Activated CD4-positive, alpha-beta T cell treated with anti-CD3 and anti-CD28 coated beads for 48 hours (primary cell): ENCODE measurements at places on chromosomes 3 and 15.
A peak's percentile ranks its signal among the peaks of the same experiment; 100 is the strongest.

- DNase-seq: no peak
Observed at GRCh38 chr3:150247441-150247840, 160.7 kb upstream of the TSC22D2 start.

DNA sequence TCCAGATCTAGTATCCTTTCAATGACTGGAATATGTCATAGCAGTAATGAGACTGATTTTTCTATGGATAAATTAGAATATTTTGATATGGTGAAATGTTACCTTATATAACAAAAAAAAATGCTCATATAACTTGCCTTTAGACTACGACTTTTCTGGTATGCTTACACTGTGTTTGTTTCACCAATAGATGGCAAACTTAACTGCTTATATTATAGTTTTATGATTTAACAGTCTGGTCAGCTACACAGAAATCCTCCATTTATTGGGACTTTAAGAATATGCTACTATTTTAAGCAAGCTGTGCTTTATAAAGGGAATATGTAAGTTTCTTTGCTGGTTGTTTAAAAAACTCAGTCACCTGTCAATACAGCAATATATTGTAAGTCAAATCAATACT, 205.6 kb downstream of the VGLL3 start:
- no peak for DNase-seq

DNA sequence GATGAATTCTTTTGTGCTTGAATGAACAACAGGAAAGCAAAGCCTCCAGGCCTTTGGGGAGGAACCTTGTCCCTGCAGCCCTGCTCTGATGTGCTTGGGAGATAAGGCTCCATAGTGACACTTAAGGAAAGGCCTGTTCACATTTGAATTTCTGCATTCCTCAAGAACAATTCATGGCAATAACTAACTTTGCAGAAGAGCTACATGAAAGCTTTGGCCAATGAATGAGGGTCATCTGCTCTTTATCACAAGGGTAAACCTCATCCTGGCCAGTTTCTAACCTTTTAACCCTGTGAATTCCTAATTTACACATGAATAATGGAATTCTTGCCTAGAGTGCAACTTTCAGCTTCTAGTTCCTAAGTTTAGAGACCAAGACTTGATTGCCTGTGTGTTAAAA, 5.6 kb downstream of the PRTG start:
- no peak for DNase-seq

DNA sequence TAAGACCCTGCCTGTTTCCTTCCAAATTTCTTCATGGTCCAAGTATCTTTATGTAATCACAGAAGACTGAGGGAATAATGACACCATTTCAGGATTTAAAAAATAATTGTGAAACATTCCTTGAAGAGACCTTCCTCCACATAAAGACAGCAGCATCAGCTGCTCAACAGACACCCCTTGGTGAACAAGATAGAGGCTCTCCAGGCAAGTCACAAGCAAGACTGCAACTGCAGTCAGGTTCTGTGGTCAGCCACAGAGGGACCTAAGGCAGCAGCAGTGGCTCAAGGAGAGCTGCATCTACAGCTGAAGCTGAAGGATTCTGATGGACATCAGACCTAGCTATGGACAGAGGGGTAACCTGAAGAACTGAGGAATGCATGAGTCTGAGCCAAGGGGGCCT, 97.2 kb upstream of the C3orf80 start:
- no peak for DNase-seq

DNA sequence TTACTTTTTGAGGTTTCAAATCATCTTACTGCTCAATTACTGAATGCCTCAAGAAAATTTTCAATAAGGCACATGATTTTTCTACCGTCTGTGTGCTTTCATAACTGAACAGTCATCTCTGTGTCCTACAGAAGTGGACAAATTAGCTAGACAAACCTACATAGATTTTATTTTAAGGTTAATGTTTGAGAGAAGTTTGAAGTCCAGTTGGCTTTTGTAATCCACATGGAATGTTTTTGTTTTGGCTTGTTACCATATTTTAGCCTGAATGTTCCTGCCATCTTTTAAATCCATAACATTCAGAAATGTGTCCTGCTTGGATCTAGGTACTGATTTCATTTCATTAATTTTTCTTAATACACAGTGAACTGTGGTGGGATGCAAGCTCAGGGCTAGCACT, 730.1 kb downstream of the IGSF11 start:
- no peak for DNase-seq

GRCh38 chr3:194574639-194575483, 58.4 kb downstream of the TMEM44 start:
- DNase-seq: no peak

GRCh38 chr15:72502220-72502809, 28.2 kb downstream of the ARIH1 start:
- DNase-seq: no peak

GRCh38 chr3:25476639-25477038, 48.6 kb downstream of the RARB start:
- DNase-seq: no peak

DNA sequence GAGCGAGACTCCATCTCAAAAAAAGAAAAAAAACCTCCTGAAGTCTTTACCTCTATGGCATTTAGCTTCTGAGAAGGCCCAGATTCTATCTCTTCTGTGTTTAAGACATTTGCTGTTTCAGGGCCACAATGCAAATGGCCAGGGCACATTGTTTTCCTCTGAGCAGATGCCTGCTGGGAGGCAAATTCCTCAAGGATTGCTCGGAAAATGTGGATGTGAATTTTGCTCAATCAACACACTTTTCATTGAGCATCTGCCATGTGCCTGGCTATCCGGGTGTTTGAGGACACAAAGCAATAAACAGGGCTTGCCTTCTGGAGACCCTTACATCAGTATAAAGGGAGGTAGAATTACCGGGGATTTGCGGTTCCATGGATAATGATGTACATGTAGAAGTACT, 20.0 kb downstream of the TRIM71 start:
- DNase-seq: no peak

DNA sequence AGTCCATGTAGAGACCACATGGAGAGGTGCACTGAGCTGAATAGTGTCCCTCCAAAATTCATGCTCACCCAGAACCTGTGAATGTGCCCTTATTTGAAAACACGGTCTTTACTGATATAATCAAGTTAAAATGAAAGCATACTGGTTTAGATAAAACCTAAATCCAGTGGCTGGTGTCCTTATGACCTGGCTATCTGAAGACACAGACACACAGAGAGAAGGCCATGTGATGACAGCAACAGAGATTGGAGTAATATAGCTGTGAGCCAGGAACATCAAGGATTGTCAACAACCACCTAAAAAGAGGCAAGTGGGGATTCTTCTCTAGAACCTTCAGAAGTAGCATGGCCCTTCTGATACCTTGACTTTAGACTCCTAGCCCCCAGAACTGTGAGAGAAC, 54.7 kb upstream of the CD47 start:
- DNase-seq: no peak

DNA sequence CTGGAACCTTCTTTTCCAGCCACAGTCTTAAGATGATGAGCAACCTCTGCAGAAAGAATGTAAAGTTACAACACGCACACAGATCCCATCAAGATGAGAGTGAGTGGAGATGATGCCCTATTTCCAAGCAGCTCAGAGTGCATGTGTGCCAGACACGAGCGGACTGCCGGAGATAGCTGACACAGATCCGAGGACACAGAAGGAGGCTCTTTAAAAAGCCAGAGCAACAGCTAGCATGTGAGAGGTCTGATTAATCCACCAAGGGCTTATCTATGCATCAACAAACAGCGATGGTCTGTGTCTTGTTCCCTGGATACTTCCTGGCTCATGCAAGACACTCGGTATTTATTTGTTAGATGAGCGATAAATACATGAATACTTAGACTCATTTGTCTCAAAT, 128.6 kb upstream of the DLG1 start:
- DNase-seq: no peak

- no peak for DNase-seq
Observed at GRCh38 chr3:112321867-112322652, 10.9 kb upstream of the CD200 start.

DNA sequence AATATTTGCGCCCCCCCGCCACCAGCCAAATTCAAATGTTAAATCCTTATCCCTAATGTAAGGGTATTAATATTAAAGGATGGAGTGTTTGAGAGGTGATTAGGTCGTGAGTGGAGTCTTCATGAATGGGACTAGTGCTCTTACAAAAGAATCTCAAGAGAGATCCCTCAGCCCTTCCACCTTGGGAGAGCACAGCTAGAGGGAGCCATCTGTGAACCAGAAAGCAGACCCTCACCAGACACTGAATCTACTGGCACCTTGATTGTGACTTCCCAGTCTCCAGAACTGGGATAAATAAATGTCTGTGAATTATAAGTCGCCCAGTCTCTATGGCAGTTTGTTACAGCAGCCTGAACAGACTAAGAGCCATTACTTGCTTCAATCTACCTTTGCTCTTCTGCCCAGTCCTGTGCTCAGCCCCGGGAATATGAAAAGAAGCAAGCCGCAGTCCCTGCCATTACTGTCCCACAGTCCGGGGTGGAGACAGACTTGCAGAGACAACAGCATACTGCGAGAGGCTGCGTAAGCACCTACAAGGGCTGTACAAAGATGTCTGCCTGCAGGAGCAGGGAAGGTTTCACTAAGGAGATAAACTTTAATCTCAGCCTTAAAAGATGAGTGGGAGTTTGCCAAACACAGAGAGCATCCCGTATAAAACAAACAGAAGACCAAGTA, 110.7 kb upstream of the TMCO5A start:
- DNase-seq: no peak

DNA sequence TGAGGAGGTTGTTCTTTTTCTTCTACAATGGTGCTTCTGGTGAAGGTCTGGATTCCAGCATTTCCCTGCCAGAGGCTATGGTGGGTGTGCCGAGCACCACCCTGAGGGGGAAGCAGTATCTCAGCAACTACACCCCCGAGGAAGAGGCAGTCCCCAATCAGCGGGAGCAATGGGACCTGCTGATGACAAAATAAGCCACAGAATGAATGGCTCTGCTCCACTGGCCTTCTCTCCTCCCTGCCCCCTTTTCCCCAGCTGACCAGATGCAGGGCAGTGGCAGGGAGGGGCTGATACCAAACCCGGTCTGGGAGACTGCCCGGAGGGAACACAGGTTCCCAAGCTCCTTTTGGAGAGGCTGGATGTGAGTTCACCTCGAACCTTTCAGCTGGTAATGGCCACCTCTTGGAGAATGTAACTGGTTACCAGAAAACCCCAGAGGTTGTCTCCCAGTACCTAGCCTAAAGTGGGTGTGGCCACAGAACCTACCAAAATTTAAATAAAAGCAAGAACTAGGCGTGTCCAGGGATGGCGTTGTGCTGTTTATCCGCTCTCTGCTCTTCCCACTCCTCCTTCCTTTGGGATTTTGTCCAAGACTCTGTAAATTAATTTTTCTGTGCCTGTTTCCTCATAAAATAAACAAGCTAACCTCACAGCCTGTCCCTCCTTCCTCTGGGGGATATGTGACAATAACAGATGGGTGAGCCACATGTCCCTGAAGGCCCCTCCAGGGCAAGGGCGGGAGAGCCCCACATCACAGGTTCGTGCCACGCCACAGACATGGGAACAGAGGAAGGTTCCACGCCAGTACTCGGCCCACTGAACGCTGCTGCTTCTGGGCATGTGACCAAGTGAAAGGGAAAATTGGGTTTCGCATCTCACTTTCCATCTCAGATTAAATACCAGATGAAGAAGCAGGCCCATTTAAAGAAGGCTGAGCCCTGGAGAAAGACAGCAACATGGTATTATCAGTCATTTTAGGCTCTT, 35.1 kb upstream of the SPTBN5 start:
- DNase-seq: peak; percentile 28

GRCh38 chr15:78838489-78838888, 27.2 kb upstream of the ADAMTS7 start:
- DNase-seq: no peak

GRCh38 chr3:125440559-125440955, 65.4 kb upstream of the ZNF148 start:
- DNase-seq: no peak

- no peak for DNase-seq
Observed at GRCh38 chr3:151377768-151378385, 6.7 kb downstream of the P2RY12 start.

GRCh38 chr3:73007992-73008712, 11.5 kb downstream of the PPP4R2 start:
- DNase-seq: no peak

DNA sequence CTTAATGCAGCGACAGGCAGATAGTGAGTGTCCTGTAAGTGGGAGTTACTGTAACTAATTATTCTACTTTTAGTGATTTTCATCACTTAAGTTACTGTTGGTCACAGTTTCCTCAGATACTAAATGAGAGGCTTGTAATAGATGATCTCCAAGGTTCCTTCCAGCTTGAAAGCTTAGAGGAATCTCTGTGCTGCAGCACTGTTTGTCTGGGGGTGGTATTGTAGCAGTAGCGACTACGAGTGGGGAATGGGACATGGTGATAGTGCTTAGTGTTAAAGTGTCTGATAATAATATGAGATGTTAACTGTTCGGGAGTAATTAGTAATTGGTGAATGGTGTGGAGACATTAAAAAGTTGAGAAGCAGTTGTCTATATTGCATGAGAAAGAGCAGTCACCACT, 12.4 kb downstream of the PPP4R2 start:
- no peak for DNase-seq

GRCh38 chr3:102104033-102104432, 254.7 kb downstream of the NFKBIZ start:
- DNase-seq: no peak

DNA sequence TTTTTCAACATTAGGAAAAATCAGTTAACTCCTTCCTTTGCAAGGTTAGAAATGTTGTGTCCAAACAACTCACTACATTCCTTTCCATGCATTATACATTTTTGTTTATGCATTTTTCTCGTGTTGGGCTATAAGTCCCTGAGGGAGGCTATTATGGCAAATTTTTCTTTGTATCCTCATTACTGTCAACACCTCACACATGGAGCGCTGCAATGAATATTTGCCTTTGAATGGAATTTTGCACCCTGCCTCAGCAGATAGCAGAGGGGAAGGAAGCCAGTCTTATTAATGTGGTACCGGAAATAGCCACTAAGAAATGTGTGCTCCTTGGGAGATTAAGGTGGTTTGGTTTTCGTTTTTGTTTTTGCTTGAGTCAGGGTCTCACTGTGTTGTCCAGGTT, 134.7 kb downstream of the THSD4 start:
- DNase-seq: no peak

DNA sequence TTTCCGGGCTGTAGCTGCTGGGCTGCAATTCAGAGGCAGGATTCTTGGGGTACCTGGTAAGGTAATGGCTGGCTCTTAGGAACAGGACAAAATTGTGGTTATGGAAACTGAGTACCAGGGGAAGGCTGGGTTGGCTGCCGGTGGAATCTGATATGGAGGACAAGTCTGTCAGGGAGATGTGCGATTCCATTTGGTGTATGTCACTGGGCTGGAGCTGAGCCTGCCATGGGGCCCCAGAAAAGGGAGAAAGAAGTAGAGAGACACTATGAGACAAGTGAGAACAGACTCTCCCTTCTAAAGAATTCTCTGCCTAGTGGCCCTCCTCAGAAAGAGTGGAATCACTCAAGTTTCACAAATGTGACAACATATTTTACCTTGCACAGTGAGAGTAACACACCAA, 368.2 kb upstream of the ROPN1 start:
- DNase-seq: no peak

DNA sequence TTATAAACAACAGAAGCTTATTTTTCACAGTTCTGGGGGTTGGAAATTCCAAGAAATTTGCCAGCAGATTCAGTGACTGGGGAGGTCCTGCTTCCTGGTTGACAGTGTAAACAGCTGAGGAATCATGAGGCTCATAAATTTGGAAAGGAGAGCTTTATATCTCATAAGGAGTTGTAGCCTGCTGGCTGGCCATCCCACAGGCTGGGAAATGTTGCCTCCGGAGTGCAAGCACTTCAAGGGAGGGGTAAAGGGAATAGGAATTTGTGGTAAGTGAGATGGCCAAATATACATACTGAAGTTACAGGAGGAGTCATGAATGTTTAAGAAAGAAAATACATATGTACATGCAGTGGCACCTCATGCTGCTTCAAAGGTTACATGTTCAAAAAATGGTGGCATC, 217.2 kb upstream of the CBLB start:
- DNase-seq: no peak
